DMS 273 treated with DMSO at 0.1 percent for 48 hours (cell line): ENCODE measurements at places on chromosomes 2 and 18.

- DNase-seq, result no peak
Observed at GRCh38 chr2:160905862-160906261, 254.4 kb upstream of the TANK start.

- DNase-seq, result no peak
Observed at GRCh38 chr2:417662-418061, 129.8 kb upstream of the ALKAL2 start.

GRCh38 chr2:226181909-226182308, 617.7 kb downstream of the IRS1 start:
- DNase-seq, result no peak

DNA sequence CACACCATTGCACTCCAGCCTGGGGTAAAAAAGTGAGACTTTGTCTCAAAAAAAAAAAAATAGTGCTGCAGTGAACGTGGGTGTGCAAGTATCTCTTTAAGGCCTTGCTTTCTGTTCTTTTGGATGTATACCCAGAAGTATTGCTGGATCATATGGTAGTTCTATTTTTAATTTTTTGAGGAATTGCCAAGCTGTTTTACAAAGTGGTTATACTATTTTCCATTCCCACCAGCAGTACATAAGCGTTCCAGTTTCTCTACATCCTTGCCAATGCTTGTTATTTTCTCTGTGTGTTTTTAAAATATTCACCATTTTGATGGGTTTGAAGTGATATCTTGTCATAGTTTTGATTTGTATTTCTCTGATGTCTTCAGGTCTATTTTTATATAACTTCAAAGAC, 13.1 kb downstream of the ARMC9 start:
- no peak for DNase-seq

- no peak for DNase-seq
Observed at GRCh38 chr2:207149249-207150213, 16.2 kb downstream of the KLF7 start.

DNA sequence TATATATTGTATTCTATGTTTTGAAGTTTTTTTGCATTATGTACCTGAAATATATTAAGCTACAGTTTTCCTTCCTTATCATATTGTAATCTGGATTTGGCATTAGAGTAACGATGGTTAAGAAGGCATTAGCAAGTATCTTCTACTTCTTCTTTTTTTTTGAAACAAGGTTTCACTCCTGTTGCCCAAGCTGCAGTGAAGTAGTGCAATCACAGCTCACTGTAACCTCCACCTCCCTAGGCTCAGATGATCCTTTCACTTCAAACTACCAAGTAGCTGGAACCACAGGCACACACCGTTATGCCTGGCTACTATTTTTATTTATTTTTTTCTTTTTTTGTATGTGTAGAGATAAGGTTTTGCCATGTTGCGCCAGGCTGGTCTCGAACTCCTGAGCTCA, 201.1 kb downstream of the ZNF804A start:
- DNase-seq, result no peak

DNA sequence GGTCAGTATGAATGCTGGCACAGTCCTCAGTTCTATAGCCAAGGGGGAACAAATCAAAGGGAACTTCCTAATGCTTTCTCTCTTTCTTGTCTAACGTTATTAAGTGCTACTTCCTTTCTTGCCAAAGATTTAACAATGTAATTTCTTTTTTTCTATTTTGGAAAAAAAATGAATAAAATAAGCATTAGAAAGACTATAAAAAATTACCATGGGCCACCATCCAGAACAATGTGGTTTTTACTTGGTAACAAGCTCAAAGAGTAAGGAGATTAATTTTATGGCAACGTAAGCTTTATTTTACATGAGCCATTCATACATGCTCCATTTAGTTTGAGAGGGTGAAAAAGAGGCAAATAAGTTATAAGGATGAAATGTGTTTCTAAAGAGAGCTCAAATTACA, 40.1 kb downstream of the SERPINE2 start:
- no peak for DNase-seq

- no peak for DNase-seq
Observed at GRCh38 chr18:25005541-25006403, 346.2 kb downstream of the ZNF521 start.

DNA sequence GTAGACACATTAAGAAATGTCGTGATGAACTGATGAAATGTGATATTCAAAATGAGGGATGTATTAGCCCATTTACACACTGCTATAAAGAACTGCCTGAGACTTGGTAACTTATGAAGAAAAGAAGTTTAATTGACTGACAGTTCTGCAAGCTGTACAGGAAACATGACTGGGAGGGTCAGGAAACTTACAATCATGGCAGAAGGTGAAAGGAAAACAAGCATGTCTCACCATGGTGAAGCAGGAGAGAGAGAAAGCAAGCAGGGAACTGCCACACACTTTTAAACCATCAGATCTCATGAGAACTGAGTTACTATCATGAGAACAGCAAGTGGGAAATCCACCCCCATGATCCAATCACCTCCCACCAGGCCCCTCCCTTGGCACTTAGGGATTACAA, 1010.8 kb upstream of the CELF4 start:
- DNase-seq, result no peak

GRCh38 chr18:57075716-57076400, 71.0 kb upstream of the BOD1L2 start:
- no peak for DNase-seq

- DNase-seq, result no peak
Observed at GRCh38 chr2:105541189-105542050, 142.6 kb upstream of the FHL2 start.

DNA sequence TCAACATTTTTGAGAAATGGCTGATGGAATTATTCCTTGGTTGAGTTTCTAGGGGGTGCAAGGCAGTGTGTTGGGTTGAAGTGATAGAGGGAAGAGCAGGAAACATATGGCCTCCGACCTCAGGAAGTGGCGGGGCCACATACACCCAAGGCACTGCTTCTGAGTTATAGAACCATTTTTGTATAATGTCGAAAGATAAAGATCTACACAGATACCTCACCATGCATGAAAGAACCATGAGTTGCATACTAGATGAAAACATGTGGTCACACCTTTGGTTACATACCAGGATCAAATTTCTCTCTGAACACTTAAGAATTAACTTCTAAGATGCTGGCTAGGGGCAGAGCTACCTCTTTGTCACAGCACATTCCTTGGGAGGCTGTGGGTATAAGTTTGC, 23.2 kb downstream of the LAMA3 start:
- no peak for DNase-seq

GRCh38 chr2:16622399-16622968, 43.1 kb downstream of the CYRIA start:
- no peak for DNase-seq

GRCh38 chr2:53755121-53755520, 12.5 kb upstream of the CHAC2 start:
- DNase-seq, result no peak

GRCh38 chr2:96727431-96727830, 12.4 kb downstream of the LMAN2L start:
- no peak for DNase-seq

DNA sequence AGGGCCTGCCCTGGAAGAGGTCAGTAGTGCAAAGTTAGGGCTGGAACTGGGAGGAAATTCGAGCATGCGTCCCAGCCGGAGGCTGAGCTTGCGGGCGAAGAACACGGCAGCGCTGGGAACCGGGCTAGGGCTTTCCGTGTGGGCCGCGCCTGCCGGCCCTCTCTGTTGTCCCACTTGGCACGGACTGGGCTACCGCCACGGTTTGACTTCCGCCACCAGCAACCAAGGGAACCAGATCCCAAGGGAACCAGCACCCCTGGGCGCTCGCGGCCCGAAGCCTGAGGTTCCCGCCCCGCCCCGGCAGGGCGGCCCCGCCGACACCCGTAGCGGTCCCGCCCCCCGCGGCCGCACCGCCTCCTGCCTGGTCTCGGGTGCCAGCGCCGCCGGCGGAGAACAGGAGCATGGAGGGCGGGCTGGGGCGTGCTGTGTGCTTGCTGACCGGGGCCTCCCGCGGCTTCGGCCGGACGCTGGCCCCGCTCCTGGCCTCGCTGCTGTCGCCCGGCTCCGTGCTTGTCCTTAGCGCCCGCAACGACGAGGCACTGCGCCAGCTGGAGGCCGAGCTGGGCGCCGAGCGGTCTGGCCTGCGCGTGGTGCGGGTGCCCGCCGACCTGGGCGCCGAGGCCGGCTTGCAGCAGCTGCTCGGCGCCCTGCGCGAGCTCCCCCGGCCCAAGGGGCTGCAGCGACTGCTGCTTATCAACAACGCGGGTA, at the start of gene SPR:
SPR (plus strand) TSS at position 377 of the 708 bp plus-strand sequence; CDS start at position 402, 25 bp downstream.
- DNase-seq, result no peak

GRCh38 chr2:118853651-118854291, 6.3 kb upstream of the EN1 start:
- no peak for DNase-seq

DNA sequence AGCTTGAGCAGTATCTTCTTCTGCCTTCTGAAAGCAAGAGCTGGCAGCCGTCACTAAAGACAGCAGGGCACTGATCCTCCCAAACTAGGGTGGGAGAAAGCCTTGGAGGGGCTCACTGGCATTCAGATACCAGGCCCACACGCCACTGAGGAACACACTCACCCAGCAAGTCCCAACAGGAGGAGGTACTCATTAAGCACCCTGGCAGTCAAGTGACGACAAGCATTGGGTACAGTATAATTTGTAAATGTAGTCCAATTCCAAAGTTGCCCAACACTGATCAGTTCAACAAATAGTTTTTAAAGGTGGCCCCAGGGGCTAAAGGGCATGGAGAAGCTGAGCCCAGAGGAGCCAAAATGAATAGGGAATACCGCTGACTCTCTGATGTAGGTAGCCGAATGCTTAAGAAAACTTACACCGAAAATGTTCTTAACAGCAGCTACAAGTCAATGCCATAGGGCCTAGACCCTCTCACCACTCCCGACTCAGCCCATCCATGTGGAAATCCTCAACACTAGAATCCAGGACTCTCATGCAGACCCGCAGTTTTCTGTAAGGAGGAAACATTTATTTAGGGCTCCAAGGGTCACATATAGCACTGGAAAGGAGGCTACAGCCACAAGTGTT, 9.9 kb downstream of the LIMS2 start:
- DNase-seq, result no peak

DNA sequence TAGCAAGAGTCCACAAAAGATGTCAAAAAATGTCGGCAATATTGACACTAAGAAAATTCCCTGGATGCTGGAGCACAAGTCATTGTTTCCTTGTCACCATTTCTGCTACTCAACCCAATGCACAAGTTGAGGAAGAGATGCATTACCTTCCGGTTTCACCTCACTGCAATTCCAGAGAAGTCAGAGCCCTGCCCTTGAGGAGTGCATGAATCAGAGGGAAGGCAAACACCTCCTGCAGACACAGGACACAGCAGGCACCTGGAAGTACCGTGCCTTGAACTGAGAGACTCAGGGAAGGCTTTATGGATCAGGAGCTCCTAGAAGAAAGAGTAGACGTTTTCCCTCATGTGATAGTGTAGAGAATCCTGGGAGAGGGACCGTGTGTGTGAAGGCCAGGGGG, 62.7 kb upstream of the ARL4C start:
- no peak for DNase-seq

DNA sequence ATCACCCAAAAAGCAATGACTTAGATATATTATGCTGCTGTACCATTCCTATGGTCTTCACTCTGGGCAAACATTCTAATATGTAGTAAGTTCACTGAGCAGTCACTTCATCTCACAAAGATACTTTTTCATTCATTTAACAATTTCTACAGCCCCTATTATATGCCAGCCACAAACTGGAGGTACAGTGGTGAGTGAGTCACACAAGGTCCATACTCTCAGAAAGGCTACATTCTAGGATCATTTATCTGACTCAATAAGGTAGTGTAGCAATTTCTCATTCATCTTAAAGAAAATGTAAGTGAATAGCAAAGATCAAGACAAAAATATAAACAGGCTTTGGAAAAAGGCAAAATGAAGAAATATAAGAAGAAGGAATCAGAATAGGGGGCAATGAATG, 40.5 kb downstream of the NHEJ1 start:
- no peak for DNase-seq

DNA sequence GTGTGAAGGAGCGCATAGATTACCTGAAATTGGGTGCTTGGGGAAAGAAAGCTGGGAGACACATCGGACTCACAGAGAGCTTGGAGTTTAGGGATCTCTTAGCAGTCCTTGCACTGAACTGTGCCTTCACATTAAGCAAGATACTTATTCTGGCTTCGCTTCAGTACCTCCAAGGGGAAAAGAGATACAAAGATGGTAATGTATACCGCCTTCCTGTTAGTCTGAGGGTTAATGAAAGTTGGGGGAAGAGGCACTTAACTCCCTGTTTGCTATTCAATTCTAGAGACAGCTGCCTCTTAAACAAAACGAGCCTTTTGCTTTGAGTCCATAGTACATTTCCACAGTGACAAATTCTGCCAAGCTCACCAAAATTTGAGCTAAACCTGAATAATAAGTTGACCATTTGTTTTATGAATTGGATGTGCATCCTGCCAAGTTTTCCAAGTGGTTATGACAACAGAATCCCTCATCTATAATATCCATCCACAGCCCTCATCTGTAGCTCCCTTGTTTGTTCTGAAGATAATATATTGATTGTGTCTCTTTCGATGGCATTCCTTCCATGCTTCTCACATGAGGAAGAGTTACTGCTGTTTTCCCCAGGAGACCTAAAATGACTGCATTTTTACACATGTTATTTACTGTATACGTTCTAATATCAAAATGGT, 287.1 kb upstream of the ATP5MC3 start:
- DNase-seq, result no peak

DNA sequence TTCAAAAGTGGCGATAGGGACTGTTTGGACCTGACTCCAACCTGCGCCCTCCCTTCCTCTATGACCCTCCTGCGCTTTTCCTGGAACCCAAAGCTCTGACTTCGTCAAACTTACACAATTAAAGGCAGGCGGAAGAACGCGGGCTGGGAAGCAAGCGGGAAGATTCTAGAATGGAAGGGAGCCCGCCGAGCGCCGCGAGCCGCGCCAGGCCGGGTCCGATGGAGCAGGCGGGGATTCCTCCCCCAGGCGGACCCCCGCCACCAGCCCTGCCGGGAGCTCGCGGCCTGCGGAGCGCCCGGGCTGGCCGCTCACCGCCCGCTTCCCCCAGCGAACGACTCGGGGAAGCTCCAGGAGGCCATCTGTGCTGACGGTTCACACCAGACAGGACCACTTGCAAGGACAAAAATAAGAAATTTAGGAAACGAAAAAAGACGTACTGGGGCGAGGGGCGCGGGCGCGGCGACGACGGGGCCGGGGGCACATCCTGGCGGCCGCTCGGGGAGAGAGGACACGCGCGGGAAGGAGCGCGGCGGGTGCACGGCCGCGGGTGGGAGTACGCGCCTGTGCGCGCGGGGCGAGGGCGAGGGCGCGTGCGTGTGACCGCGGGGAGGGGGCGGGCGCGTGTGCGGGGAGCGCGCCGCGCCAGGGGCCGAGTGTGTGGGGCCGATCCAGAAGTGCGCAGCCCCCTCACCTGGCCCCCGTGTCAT, 1.1 kb upstream of the SALL3 start:
- DNase-seq, result no peak

DNA sequence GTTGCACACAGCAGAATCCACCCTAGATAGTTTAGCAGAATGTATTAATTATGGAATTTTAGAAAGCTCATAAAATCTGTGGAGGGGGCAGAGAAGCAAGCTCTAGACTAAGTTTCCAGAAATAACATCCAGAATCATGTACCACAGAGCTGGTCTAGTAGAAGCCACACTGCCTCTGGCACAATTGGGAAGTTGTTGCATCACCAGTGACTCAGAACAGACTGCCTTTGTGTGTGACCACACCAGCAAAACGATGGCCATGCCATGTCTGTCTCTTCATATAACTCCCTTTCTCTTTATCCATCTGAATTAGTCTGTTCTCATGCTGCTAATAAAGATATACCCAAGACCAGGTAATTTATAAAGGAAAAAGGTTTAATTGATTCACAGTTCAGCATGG, 158.9 kb downstream of the CCDC148 start:
- DNase-seq, result no peak

GRCh38 chr2:120576509-120577474, 158.9 kb upstream of the GLI2 start:
- no peak for DNase-seq
